ENCODE measurements at places on chromosomes 5 and 9.

DNA sequence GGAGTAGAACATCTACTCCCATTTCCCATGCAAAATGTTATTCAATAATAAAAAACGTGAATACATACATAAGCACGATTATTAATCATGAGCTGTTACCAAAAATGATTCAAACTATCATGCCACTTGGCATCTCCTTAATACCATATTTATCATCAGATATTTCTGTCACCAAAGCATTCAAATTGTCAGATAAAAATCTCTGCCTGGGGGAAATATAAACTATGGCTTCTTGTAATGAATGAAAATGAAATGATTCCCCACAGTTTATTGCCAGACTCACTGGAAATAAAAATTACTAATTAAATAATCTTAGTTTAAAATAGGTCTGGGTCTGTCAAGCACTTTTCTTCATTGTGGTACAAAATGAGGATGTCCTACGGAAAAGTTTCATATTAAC is 265.4 kb downstream of the EDIL3 start:
- DNase-seq: no peak

DNA sequence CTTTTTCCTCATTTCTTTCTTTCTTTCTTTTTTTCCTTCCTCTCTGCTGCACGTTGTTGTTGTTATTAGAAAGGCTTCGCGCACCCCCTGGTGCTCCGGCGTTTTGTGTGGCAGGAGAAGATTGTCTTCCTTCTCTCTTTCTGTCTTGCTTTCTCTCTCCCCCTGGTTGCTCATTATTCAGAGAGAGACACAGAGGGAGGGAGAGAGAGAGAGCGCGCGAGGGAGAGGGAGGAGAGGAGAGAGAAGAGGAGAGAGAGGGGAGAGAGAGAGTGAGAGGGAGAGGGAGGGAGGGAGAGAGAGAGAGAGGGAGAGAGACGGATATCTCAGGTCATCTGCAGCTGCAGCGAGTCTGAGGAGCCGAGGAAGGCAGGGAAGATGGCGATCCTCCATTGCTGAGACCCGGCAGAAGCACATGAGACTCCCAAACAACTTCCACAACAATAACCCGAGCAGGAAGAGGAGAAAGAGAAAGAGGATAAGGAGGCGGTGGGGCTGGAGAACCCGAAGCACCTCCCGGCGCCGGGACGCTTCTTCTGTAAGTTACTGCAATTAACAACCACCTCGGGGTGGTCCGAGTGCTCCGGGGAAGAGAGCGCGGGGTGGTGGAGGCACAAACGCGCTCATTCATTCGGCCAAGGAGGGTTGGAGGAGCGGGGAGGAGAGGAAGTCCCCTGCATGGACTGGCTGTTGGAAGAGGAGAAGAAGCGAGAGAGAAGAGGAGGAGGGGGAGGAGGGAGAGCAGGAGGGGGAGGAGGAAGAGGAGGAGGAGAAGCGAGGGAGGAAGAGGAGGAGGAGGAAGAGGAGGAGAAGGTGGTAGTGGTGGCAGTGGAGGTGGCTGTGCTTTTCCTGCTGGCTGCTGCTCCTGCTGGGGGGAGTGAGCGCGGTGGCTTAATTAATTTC is at the start of gene ZNF462:
Gene ZNF462, plus strand, starts transcription at position 346 of the 900 bp plus-strand sequence. CDS start 60,218 bp downstream, outside the sequence.
- no peak for DNase-seq

GRCh38 chr9:77896938-77897667 is 134.5 kb downstream of the GNAQ start:
- DNase-seq: no peak

DNA sequence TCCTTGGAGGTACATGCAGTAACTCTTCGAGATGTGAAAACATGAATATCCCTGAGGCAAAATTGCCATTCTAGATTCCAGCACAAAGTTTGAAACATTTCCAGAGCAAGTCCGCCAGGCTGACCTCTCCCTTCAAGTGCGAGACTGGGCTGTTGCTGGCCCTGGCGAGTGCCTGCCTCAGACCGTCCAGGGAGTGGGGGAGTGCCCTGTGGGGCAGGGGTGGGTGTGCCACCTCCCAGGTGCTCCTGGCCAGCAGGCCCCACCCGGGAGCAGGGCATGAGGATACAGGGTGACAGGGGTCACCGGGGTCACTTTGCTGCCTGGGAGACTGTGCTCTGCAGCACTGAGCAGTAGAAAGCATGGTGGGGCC is 199.9 kb downstream of the AOPEP start:
- DNase-seq: no peak

DNA sequence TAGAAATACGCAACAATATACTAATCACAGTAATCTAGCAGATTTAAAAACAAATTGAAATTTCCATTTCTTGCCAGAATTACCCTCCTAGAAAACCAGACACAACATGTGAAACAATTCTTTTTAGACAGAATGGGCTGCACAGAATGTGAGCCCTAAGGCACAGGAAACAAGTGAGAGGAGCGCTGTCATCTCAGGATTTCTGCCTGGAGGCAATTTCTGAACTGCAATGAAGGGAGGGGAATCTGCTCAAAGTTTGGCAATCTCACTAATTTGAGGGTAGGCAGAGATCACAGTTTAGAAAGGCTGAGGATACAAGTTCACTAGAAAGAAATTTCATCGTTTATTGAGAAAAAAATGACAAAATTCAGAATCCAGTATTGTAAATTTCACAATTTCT is 70.3 kb downstream of the INIP start:
- no peak for DNase-seq

- no peak for DNase-seq
These were observed 68.1 kb upstream of the TAS2R1 start for GRCh38 chr5:9698125-9698826.

DNA sequence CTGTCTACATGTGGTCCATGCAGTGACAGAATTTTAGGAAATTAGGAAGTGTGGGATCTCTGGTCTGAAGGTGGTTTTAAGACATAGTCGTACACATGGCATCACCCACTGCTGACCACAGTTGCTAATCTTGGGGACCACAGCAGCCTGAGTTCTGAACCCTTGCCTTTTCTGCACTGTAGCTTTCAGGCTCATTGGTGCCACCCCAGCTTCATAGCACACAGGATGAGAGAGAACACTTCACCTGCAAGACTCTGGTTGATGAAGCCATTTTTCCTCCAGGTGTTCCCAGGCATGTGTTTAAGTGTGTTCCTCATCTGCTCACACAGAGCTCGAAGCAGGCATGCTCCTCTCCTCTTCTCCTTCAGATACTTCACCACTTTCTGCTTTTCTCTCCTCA is 68.2 kb upstream of the S1PR3 start:
- no peak for DNase-seq

DNA sequence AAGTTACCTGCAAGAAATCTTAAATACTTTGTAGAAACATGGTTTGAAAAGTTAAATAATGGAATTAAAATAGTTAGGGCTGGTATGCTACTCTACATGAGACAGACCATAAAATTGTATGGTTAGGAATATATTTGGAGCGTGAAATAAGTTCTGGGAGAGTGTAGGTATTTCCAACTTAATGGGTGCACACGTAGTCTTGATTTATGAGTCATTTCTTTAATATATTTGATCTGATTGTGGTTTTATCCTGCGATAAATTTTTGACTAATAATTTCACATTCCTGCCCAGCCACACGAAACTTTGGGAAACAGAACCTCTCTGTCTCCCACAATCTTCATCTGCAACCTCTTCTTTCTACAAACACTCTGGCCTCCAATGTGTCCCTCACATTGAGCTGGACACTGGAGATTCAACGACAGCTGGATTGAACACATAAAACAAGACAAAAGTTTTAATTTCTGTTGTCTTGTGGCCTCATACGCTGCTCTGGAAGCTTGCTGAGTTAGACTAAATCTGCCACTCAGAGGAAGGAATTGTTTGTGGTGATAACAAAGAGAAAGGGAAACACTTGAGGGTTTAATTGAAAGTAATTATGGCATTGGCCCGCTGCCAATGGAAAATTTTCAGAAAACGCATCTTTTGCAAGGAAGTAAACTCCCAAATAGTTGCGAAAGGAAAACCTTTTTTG is 201.8 kb upstream of the ZNF608 start:
- DNase-seq: no peak

GRCh38 chr9:99782962-99783718 is 38.5 kb upstream of the NR4A3 start:
- DNase-seq: peak; percentile 17

DNA sequence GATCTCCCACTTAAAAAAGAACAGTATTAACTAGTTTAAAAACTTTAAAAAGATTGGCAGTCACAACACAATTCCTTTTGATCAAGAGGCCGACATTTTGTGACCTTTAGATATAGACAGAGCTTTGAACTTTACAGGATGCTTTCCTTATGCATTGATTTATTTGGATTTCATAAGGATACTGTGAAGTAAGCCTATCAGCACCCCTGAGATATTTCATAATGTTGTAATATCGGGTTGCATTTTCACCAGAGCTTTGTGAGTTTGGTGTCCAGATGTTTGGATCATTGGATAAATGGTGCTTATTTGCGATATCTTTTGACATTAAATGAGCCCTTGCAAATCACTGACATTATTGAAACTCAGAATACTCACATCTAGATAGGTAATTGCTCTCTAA is 7.7 kb downstream of the PALM2AKAP2 start:
- DNase-seq: no peak

DNA sequence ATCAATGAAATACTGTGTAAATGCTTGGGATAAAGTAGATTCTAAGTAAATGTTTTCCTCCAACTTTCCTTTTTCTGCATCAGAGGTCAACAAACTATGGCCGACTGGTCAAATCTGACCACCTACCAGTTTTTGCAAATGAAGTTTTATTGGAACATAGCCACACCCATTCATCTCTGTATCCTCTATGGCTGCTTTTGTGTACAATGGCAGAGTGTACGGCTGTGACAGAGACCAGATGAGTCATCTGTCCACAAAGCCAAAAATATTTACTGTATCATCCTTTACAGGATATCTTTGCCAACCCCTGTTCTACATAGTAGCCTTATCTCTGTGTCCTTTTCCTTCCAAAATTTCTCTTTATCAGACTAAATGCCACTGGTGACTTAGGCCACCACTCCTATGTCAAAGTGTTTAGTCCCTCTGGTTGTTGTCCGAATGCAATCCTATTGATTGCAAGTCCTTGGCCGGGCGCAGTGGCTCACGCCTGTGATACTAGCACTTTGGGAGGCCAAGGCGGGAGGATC is 218.4 kb upstream of the KLF4 start:
- no peak for DNase-seq

GRCh38 chr5:95027151-95027721 is 257.7 kb downstream of the MCTP1 start:
- DNase-seq: no peak

DNA sequence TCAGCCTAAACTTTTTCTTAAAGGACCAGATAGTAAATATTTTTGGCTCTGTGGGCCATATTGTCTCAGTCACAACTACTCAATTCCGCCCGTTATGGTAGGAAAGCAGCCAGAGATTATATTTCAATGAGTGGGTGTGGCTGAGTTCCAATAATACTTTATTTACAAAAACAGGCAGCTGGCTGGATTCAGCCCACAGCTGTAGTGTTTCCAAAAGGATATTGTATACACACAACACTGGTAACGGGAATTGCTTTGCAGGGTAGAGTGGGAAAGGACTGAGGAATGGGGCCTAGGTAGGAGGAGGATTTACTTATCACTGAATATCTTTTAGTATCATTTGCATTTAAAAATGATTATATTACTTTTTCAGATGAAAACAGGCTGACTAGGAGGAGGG is 21.0 kb downstream of the GCNT4 start:
- no peak for DNase-seq

- no peak for DNase-seq
These were observed 1817.5 kb upstream of the NUDT12 start for GRCh38 chr5:105380126-105380525.

DNA sequence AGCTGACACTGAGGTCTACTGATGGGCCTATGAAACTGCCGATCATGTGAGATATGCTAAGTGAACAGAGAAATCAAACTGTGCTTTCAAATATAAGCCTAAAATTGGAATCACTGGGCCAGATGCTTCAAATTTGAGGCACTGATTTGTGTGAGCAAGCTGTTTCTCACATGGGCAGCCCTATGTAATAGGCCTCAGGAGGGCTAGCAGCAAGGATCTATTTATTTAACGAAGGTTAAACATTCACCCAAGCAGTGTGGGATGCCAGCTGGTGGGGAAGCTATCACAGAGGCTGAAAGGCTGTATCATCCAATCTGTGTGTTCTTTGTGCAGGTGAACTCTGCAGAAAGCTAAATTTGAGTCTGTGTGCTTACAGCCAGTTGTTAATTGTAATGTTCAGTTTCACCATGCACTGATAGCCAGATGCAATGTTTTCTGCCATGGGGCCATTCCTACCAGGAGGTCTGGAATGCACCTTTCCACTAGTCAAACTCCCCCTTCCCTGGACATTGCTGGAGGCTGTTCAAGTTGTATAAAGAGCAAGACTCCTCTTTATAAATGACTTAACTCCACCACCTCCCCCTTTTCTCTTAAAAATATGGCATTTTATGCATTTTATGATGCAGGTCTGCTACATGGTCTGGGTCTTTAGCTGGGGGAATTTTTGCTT is 228.9 kb downstream of the SH3GL2 start:
- no peak for DNase-seq

DNA sequence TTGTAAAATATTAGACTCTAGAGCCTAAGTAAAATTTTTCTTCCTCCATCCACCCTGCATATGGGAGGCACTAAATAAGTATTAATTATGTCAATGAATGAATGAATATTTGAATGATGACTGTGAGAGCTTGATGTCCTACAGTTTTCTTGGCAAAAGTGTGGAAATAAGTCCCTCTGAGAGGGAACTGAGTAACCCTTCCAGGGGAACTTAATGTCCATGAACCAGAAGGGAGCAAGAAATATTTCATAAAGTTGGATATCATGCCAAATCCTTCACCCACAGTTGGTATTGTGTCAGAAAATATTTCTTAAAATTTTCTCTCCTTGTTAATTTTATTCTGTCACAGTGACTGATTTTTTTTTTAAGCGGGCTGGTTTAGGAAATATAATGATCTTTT is 36.6 kb downstream of the NNT start:
- no peak for DNase-seq

DNA sequence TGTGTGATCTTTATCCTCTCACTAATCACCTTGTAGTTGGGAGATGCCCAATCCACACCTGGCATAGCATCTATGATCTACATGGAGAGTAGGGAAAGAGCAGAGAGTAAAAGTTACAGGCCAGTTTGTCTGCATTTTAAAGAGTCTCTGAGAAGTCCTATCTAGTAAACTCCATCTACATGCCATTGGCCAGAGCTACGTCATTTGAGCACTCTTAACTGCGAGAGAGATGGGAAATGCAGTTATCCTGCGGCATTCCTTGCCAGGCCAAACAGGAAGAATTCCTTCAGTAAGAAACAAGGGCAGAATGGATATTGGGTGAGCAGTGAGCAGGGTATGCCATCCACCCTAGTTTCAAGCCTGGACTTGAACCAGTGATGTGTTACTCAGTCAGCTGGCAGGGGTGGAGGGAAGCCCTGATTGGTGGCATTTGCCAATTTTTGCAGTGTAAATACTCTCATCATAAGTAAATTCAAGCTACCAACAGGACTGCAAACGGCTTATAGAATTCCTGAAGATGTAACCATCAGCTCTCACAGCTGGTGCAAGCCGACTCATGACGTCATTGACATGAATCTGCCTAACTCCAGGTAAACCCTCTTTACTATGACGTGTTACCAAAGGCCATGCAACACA is 156.8 kb upstream of the MSX2 start:
- no peak for DNase-seq

DNA sequence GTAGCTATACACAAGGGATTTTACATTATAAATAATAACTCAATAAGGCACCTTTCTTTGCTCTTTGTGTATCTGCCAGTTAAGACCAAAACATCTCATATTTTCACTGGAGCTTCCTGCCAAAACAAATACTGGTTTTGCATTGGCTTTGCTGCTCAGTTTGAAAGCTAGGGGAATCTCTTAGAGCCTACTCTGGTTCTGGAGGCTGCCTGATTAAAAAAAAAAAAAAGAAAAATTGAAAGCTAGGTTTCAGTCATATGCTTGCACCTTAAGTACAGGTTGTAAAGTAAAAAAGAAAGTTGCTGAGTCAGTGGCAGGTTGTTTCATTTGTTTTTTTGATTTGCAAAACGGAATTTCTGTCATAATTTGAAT is 2.3 kb downstream of the DENND4C start:
- no peak for DNase-seq

All from germinal center (tissue), 1 donor.